ENCODE measurements at places on chromosomes 16 and 17. TPM values are rescaled to one million over a fixed set of nuclear protein-coding genes. Genes with fewer than 3 reads are reported as not detected.

DNA sequence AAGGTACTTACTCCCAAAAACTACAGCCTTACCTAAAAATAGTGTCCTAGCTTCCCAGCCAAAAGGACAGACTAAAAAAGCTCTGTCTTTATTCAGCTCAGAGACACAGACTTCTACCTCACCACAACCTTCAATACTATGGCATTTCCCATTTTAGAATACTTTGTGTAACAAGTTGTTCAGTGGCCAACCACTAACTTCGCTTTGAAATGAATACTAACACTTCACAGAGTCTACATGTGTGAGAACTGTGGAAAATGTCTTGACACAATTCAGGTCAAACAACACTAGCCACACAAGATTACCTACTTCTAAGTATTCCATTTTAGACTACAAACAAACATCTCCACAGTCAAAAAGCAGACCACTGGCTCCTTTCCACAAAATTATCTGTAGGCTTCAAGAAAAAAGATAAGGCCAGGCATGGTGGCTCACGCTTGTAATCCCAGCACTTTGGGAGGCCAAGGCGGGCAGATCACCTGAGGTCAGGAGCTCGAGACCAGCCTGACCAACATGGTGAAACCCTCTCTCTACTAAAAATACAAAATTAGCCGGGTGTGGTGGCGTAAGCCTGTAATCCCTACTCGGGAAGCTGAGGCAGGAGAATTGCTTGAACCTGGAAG lies 3.2 kb downstream of the HELZ start:
- no peaks in the 10 kb centered on the region for H3K27me3 ChIP-seq
- no peak overlapping the region for H3K4me3 ChIP-seq
- no peaks in the 10 kb centered on the region for H3K36me3 ChIP-seq
- H3K27ac ChIP-seq: no peak overlapping the region

AGRP gene
- 8.0 TPM for total RNA-seq

- H3K27me3 ChIP-seq: no peaks in the 10 kb centered on the region
- DNase-seq: no peak
- no peak overlapping the region for H3K4me3 ChIP-seq
- H3K36me3 ChIP-seq: no peaks in the 10 kb centered on the region
- H3K4me1 ChIP-seq: no peaks in the 10 kb centered on the region
Measured at GRCh38 chr16:84195201-84196093, 4.5 kb downstream of the ADAD2 start.

GRCh38 chr16:9763505-9763904 lies 418.7 kb downstream of the GRIN2A start:
- H3K27me3 ChIP-seq: no peaks in the 10 kb centered on the region
- no peak overlapping the region for H3K27ac ChIP-seq
- no peaks in the 10 kb centered on the region for H3K36me3 ChIP-seq

GRCh38 chr17:41367426-41368075 lies 2.1 kb downstream of the KRT33B start:
- no peak overlapping the region for H3K4me3 ChIP-seq
- H3K4me1 ChIP-seq: no peaks in the 10 kb centered on the region

- no peaks in the 10 kb centered on the region for H3K36me3 ChIP-seq
- peak; percentile 70 for DNase-seq
- no peak overlapping the region for H3K4me3 ChIP-seq
- no peak overlapping the region for H3K27ac ChIP-seq
- no peaks in the 10 kb centered on the region for H3K27me3 ChIP-seq
Measured at GRCh38 chr17:80195671-80196529, 24.2 kb downstream of the SGSH start.

CCDC182 gene
- total RNA-seq: not detected

GRCh38 chr16:9279291-9280068 lies 188.0 kb downstream of the HAPSTR1 start:
- peaks cover 5% of the 10 kb centered on the region for H3K27me3 ChIP-seq
- DNase-seq: no peak
- no peaks in the 10 kb centered on the region for H3K36me3 ChIP-seq

DNAH9 gene
- total RNA-seq: 0.83 TPM

GRCh38 chr17:4712526-4712925 lies 2.1 kb downstream of the ARRB2 start:
- no peaks in the 10 kb centered on the region for H3K36me3 ChIP-seq
- no peaks in the 10 kb centered on the region for H3K27me3 ChIP-seq
- peaks cover 11% of the 10 kb centered on the region for H3K4me1 ChIP-seq
- peak overlapping the region; percentile 88 for H3K27ac ChIP-seq
- DNase-seq: no peak

NT5C3B gene
- 43.9 TPM for total RNA-seq

PTGES3L gene
- total RNA-seq: not detected

- H3K4me3 ChIP-seq: no peak overlapping the region
- H3K36me3 ChIP-seq: no peaks in the 10 kb centered on the region
- no peak for DNase-seq
- H3K27me3 ChIP-seq: no peaks in the 10 kb centered on the region
Measured at GRCh38 chr16:4021070-4021779, 95.0 kb downstream of the ADCY9 start.

PRAC1 gene
- total RNA-seq: not detected

- H3K27me3 ChIP-seq: no peaks in the 10 kb centered on the region
- H3K4me3 ChIP-seq: no peak overlapping the region
- H3K27ac ChIP-seq: no peak overlapping the region
- DNase-seq: no peak
- H3K36me3 ChIP-seq: no peaks in the 10 kb centered on the region
Measured at GRCh38 chr17:62998665-62999393, 32.8 kb downstream of the TANC2 start.

GRCh38 chr17:77930780-77931768 lies 27.4 kb upstream of the TNRC6C start:
- no peak overlapping the region for H3K4me3 ChIP-seq
- no peaks in the 10 kb centered on the region for H3K36me3 ChIP-seq
- H3K27ac ChIP-seq: no peak overlapping the region
- no peaks in the 10 kb centered on the region for H3K4me1 ChIP-seq
- peaks cover 15% of the 10 kb centered on the region for H3K27me3 ChIP-seq

MEIOC gene
- not detected for total RNA-seq

All from adrenal gland (tissue), 19 donors.